ENCODE measurements at places on chromosomes 6 and 20.

DNA sequence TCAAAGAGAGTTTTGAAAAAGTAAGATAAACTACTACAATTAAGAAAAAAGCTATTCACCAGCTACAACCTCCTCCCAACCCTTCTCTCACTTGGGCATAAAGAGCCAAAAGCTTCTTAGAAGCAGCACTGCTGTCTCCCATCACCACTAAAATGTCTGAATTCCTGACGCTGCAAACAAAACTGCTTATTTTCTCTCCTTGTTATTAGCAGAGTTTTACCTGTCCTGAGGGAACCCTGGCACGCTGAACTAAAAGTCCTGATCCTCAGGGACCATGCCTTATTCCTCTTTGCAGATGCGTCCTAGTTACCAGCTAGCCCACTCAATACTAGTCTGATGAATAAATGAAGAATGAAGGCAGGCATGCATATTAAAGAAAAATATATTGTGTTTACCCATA is 1.1 kb downstream of the HACE1 start:
- DNase-seq, result no peak

DNA sequence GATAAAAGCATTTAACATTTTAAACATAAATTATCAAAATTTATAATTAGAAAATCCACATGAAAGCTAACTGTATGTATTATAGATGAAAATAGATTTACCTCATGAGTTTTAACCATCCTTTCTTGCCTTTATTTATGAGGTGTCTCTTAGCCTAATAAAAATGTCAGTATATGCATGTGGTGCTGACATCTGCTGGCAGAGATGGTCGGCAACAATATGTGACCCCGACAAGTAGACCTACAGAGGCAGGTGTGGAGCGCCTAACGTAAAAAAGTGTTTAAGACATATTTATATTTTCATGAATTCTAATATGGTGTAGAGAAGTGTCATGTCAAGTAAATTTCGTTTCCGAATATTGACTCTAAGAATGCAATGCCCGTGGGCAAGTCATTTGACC is 149.0 kb upstream of the FUT9 start:
- DNase-seq, result no peak

DNA sequence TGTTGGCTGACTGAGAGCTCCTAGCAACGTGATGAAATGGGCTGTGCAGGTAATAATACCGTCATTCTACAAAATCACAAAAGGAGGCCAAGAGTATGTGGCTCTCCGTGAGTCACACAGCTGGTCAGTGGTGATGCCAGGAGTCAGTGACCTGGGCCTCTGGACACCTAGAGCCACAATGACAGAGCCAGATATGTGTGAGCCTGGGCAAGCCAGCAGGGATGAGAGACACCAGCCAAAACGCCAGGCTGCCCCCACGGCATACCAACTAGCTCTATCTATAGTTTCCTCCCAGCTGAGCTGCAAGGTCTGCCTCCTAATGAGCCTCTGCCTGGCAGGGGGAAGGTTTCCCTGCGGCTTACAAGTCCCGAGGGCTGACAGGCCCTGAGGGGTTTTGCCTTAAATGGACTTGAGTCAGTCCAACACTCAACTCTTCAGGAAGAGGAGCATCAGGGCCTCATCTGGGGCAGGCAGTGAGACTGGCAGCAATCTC is 70.0 kb downstream of the CPNE5 start:
- no peak for DNase-seq

- peak; percentile 5 for DNase-seq
Measured at GRCh38 chr20:25272223-25273000, 24.5 kb downstream of the PYGB start.

- DNase-seq, result no peak
Measured at GRCh38 chr6:4018924-4019236, 60.1 kb downstream of the FAM217A start.

DNA sequence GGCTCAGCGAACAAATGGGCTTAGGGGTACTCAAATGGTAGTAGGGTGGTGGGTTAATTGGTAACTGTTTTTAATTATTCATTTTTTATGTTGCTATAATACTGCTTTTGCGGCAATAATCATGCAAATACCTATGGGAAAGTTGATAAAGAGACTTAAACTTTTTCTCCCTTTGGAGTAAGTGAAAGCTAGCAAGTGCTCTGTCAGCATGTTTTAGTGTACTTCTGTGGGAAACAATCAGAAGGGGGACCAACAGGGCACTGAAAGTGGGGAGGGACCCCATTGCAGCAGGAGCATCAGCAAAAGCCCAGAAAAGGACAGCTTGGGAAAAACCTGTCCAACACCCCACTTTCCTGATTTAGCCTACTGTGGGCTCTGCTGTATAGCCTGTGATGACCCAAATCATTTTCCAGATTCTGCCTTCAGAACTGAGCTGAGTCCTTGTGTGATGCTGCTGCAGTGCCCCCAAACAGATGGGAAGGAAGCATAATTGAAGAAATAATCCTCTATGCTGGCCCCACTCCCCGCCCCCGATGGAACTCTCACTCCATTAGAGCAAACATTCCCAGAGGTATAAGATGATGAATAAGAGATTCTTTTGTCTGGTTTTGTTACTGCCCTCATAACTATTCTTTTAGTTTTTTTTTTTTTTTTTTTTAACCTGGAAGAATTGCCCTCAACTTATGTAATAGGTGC is 322.8 kb downstream of the CD83 start:
- DNase-seq, result no peak

- no peak for DNase-seq
Measured at GRCh38 chr20:14820771-14821170, 483.4 kb upstream of the FLRT3 start.

DNA sequence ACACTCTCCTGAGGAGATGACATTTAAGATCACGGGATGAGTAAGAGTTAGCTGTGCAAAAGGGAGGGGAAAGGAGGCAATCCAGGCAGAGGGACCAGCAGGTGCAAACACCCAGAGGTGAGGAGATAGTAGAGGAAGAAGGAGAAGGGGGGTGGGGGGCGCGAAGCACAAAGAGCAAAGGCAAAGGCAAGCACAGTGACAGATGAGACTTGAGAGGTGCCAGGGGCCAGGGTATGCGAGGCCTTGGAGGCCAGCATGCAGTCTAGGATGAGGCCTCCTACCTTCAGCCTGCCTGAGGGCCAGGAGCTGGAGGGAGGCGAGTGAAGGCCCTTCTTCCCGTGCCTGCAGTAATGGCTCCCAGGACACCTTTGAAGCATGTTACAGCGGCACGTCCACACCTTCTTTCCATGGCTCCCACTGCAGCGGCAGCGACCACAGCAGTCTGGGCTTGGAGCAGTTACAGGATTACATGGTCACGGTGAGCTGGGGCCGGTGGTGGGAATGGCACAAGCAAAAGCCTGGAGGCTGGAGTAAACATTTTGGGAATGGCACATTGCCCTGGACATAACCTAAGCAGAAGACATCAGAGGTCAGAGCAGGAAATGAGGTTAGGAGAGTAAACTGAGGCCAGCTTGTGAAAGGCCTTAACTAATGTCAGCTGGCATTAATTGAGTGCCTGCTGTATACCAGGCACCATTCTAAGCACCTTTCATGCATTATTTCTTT is 18.6 kb downstream of the CCM2L start:
- DNase-seq, result no peak

GRCh38 chr6:106149472-106150069 is 63.4 kb downstream of the PRDM1 start:
- peak; percentile 55 for DNase-seq

DNA sequence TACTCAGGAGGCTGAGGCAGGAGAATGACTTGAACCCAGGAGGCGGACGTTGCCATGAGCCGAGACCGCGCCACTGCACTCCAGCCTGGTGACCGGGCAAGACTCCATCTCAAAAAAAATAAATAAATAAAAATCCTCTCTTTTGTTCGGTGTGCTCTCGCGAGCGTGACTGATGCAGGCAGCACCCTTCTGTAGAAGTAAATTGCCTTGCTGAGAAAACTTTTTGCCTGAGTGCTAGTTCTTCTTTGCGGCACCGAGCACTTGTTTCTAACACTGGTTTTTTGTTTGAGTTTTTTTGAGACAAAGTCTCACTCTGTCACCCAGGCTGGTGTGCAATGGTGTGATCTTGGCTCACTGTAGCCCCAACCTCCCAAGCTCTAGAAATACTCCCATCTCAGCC is 30.5 kb downstream of the PLN start:
- DNase-seq, result no peak

GRCh38 chr20:6683021-6683977 is 84.2 kb upstream of the BMP2 start:
- DNase-seq, result no peak

- DNase-seq, result no peak
Measured at GRCh38 chr6:137086031-137086430, 41.3 kb upstream of the IL20RA start.

GRCh38 chr6:150196942-150197745 is 54.3 kb downstream of the PPP1R14C start:
- no peak for DNase-seq

- DNase-seq, result peak; percentile 80
Measured at GRCh38 chr6:87705070-87705691, 3.1 kb upstream of the AKIRIN2 start.

- DNase-seq, result no peak
Measured at GRCh38 chr6:96016334-96017069, 728 bp downstream of the FUT9 start.

- DNase-seq, result no peak
Measured at GRCh38 chr6:160396292-160396691, 48.1 kb downstream of the SLC22A3 start.

Data from stimulated activated naive CD8-positive, alpha-beta T cell treated with anti-CD3 and anti-CD28 coated beads, Interleukin-15, amount 100 ng/mL, for 72 hours (primary cell).